ENCODE measurements at places on chromosomes 16 and 17. TPM values are rescaled to one million over a fixed set of nuclear protein-coding genes. Genes with fewer than 3 reads are reported as not detected.
A peak's percentile ranks its signal among the peaks of the same experiment; 100 is the strongest.

GRCh38 chr17:32626379-32626791 is 139.6 kb downstream of the CDK5R1 start:
- H3K4me3 ChIP-seq, result no peak overlapping the region
- H3K36me3 ChIP-seq, result no peaks in the 10 kb centered on the region
- no peaks in the 10 kb centered on the region for H3K4me1 ChIP-seq
- DNase-seq, result no peak
- no peaks in the 10 kb centered on the region for H3K27me3 ChIP-seq

- H3K4me1 ChIP-seq, result no peaks in the 10 kb centered on the region
- no peak overlapping the region for H3K4me3 ChIP-seq
- no peak overlapping the region for H3K27ac ChIP-seq
- no peak for DNase-seq
These were observed 4.9 kb upstream of the KREMEN2 start for GRCh38 chr16:2959206-2959605.

- no peak overlapping the region for H3K27ac ChIP-seq
- H3K27me3 ChIP-seq, result no peaks in the 10 kb centered on the region
- no peak overlapping the region for H3K4me3 ChIP-seq
- DNase-seq, result no peak
- H3K4me1 ChIP-seq, result no peaks in the 10 kb centered on the region
These were observed 13.2 kb downstream of the B3GNT9 start for GRCh38 chr16:67137605-67138004.

- DNase-seq, result peak; percentile 93
- peak within 1 kb of the TSS; percentile 54 for H3K4me3 ChIP-seq
- H3K4me1 ChIP-seq, result no peaks in the 10 kb centered on the region
- H3K36me3 ChIP-seq, result peaks cover 22% of the 10 kb centered on the region
These were observed at the start of gene RPAIN for GRCh38 chr17:5419959-5420653. Gene RPAIN (plus strand): TSS chr17:5420182. CDS start chr17:5420211, 29 bp downstream.

DNA sequence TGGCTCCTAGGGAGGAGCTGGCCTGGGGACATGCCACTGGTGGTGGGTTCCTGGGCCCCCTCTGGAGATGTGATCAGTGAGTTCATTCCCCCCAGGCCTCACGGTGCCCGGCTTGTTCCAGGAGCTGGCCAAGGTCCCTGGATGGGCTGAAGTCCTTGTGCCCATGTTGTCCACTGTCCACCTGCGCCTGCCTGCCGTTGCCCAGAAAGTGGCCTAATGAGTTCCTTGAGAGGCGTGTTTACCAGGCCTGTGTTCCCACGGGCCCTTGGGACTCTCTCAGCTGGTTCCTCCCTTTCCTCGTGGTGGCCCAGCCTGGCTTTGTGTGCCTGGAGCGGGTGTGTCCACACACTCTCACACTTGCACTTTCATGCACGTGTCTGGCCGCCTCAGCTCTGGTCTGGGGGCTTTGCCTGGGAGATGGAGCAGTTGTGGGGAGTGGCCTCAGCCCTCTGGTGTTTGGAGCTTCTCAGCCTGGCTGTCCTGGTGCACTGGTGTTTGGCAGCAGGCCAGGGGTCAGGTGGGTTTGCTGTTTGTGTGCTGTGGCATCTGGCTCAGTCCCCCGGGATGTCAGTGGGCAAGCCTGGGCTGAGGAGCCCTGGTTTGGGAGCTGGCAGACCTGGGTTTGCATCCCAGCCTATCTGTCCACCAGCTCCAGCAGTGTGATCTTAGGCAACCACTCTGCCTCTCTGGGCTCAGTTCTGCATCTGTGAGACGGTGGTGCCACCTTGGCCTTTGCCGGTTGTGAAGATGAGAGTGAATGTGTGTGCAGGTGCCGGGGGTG is 18.0 kb downstream of the ADCY7 start:
- H3K4me3 ChIP-seq, result no peak overlapping the region
- H3K4me1 ChIP-seq, result peaks cover 7% of the 10 kb centered on the region
- no peaks in the 10 kb centered on the region for H3K27me3 ChIP-seq
- H3K27ac ChIP-seq, result no peak overlapping the region

GRCh38 chr16:11493531-11493929 is 93.2 kb downstream of the LITAF start:
- H3K36me3 ChIP-seq, result no peaks in the 10 kb centered on the region
- H3K4me3 ChIP-seq, result no peak overlapping the region
- no peak overlapping the region for H3K27ac ChIP-seq

GRCh38 chr16:739560-740458 is 988 bp downstream of the CIAO3 start:
- DNase-seq, result no peak
- H3K4me1 ChIP-seq, result peaks cover 15% of the 10 kb centered on the region
- peaks cover 28% of the 10 kb centered on the region for H3K36me3 ChIP-seq
- peak overlapping the region; percentile 69 for H3K27ac ChIP-seq
- H3K4me3 ChIP-seq, result peak overlapping the region; percentile 88
- no peaks in the 10 kb centered on the region for H3K27me3 ChIP-seq

- H3K36me3 ChIP-seq, result peaks cover 46% of the 10 kb centered on the region
- H3K4me3 ChIP-seq, result no peak overlapping the region
- no peak for DNase-seq
- no peaks in the 10 kb centered on the region for H3K27me3 ChIP-seq
- H3K27ac ChIP-seq, result no peak overlapping the region
These were observed 538 bp upstream of the RAPGEFL1 start for GRCh38 chr17:40176754-40177110.

- no peak for DNase-seq
- peaks cover 67% of the 10 kb centered on the region for H3K36me3 ChIP-seq
- no peak overlapping the region for H3K4me3 ChIP-seq
- no peak overlapping the region for H3K27ac ChIP-seq
- no peaks in the 10 kb centered on the region for H3K4me1 ChIP-seq
These were observed 67.1 kb downstream of the CLEC18A start for GRCh38 chr16:70018254-70018653.

GRCh38 chr17:74325743-74326379 is at the start of gene KIF19:
Gene KIF19 (plus strand): TSS chr17:74326226. CDS start chr17:74326350, 124 bp downstream.
- H3K4me3 ChIP-seq, result peak within 1 kb of the TSS; percentile 42
- H3K27ac ChIP-seq, result no peak within 1 kb of the TSS
- H3K4me1 ChIP-seq, result peaks cover 20% of the 10 kb centered on the region
- H3K36me3 ChIP-seq, result no peaks in the 10 kb centered on the region

GRCh38 chr16:52499060-52499440 is 47.9 kb downstream of the TOX3 start:
- no peak overlapping the region for H3K27ac ChIP-seq
- H3K4me1 ChIP-seq, result peaks cover 8% of the 10 kb centered on the region
- no peak overlapping the region for H3K4me3 ChIP-seq
- no peaks in the 10 kb centered on the region for H3K36me3 ChIP-seq

GRCh38 chr16:23579371-23579770 is 16.7 kb downstream of the NDUFAB1 start:
- peaks cover 2% of the 10 kb centered on the region for H3K4me1 ChIP-seq
- no peak overlapping the region for H3K4me3 ChIP-seq
- DNase-seq, result no peak
- no peak overlapping the region for H3K27ac ChIP-seq
- H3K27me3 ChIP-seq, result no peaks in the 10 kb centered on the region
- H3K36me3 ChIP-seq, result peaks cover 6% of the 10 kb centered on the region

- no peak overlapping the region for H3K4me3 ChIP-seq
- H3K36me3 ChIP-seq, result no peaks in the 10 kb centered on the region
- no peaks in the 10 kb centered on the region for H3K4me1 ChIP-seq
- DNase-seq, result no peak
- no peak overlapping the region for H3K27ac ChIP-seq
- no peaks in the 10 kb centered on the region for H3K27me3 ChIP-seq
These were observed 504.9 kb upstream of the HSBP1 start for GRCh38 chr16:83302853-83303252.

DNA sequence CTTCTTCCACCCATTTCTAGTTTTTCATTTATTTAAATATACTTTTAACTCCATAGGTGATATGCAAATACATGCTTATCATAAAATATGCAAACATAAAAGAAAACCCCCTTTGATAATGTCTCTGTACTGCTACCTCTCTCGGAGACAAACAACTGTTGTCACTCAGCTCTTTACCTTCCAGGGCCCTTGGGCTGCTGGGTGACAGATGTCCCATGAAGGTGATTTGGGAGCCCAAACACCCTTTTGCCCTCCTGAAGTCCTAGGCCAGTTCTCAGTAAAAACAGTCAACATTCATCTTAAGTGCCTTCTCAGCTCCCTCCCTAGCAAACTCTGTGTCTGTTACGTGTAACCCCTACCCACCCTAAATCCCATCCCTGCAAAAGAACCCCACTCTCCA is 37.5 kb downstream of the CHD9 start:
- H3K27ac ChIP-seq, result peak overlapping the region; percentile 86
- peaks cover 62% of the 10 kb centered on the region for H3K4me1 ChIP-seq
- no peaks in the 10 kb centered on the region for H3K36me3 ChIP-seq
- DNase-seq, result no peak
- H3K4me3 ChIP-seq, result no peak overlapping the region

DNA sequence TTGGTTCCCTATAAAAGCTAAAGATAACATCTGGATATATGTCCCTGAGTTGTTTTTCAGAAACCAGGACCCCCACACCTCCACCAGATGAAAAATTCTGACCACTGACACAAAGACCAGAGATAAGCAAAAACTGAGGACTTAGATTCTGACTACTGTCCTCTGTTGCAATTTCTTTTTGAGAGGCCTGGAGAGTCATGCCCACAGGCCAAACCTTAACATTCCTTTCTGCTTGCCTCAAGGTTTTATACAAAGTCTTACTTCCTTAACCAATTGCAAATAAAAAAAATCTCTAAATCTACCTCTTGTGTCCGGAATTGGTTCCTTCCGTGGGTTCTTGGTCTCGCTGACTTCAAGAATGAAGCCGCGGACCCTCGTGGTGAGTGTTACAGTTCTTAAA is 228.5 kb downstream of the ABCC12 start:
- no peak overlapping the region for H3K27ac ChIP-seq
- no peak for DNase-seq
- no peaks in the 10 kb centered on the region for H3K36me3 ChIP-seq
- H3K27me3 ChIP-seq, result no peaks in the 10 kb centered on the region
- H3K4me1 ChIP-seq, result no peaks in the 10 kb centered on the region

- H3K4me1 ChIP-seq, result no peaks in the 10 kb centered on the region
- H3K27ac ChIP-seq, result no peak overlapping the region
- no peak overlapping the region for H3K4me3 ChIP-seq
These were observed 191.2 kb downstream of the MSI2 start for GRCh38 chr17:57447357-57447989.

- no peaks in the 10 kb centered on the region for H3K27me3 ChIP-seq
- H3K4me3 ChIP-seq, result peak overlapping the region; percentile 53
- no peaks in the 10 kb centered on the region for H3K4me1 ChIP-seq
- H3K27ac ChIP-seq, result peak overlapping the region; percentile 58
- DNase-seq, result no peak
These were observed 12.4 kb downstream of the TAT start for GRCh38 chr16:71564335-71564967.

GRCh38 chr16:72013888-72014581 is 5.5 kb downstream of the DHODH start:
- H3K27me3 ChIP-seq, result no peaks in the 10 kb centered on the region
- no peaks in the 10 kb centered on the region for H3K36me3 ChIP-seq
- H3K4me3 ChIP-seq, result no peak overlapping the region
- no peak for DNase-seq

DNA sequence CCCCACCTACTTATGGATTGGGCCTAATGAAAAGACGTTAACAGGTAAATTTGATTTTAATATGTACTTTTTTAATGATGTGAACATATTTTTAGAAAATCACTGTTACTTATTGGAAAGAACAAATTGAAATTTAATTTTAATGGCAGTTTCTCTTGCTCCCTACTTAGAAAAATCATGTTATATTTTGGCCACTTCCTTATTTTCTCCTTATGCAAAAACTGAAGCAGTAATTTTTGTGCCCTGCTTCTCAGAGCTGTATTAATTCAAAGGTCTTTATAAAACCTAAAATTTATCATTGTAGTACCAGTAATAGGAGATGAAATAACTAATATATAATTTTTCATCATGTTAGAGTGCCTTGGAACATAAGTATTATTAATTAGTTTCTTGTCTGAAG is 2.8 kb downstream of the ZPBP2 start:
- no peak overlapping the region for H3K27ac ChIP-seq

DNA sequence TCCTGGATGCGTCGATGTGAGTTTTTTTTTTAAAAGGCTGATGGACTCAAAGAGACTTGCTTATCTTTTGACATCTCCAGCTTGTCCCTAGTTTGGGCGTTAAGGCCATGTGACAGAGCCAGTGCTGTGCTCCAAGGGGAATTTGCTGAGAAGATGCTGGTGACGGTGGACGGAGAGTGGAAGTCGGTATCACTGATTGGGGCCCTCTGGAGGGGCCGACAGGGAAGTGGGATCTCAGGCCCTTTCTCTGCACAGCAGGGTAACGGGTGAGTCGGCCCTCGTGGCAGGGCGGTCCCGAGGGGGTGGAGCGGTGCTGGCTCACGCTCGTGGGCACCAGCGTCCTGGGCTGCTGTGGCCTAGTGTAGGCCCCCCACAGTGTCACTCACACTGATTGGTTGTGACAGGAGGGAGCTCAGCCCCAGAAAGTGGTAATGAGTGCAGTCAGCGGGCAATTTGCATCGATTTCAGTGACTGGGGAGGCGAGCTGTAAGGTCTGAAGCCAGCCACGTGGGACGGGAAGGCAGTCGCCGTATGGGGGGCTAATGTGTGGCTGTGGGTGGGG is 91.3 kb downstream of the TBC1D16 start:
- no peaks in the 10 kb centered on the region for H3K27me3 ChIP-seq
- H3K36me3 ChIP-seq, result peaks cover 16% of the 10 kb centered on the region
- H3K4me3 ChIP-seq, result no peak overlapping the region
- DNase-seq, result no peak

DNA sequence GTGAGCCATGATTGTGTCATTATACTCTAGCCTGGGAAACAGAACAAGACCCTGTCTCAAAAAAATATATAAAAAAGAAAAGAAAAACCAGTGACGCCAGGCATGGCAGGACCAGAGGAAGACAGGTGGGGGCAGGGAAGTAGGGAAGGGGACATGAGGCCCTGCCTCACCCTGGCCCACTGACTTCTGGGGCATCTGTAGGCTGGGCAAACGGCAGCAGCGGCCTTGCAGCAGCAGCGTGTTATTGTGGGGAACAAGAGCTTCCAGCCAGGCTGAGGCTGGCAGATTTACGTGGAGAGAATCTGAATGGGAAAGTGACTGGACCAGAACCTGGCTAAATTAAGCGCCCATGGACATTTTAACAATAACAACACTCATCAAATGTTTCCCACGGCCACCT is 19.4 kb downstream of the CMTM4 start:
- peaks cover 11% of the 10 kb centered on the region for H3K4me1 ChIP-seq
- DNase-seq, result no peak
- H3K36me3 ChIP-seq, result no peaks in the 10 kb centered on the region
- H3K4me3 ChIP-seq, result no peak overlapping the region
- no peak overlapping the region for H3K27ac ChIP-seq

DNA sequence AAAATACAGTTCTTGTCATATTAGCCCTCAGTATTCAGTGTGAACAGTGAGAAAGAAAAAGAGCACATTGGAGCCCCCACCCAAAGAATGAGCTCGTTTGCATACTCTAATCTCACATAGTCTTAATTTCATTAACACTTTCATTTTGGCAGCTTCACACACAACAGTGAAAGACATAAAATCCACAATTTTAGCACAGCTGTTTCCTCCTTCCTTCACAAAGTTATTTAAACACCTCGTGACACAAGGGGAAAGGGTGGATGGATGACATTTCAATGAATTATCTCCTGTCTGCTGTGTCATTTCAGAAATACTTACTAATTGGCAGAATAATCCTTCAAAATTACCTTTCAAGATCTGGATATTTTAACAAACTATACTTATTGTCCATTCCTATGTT is 299.3 kb downstream of the KCNJ2 start:
- H3K36me3 ChIP-seq, result no peaks in the 10 kb centered on the region
- H3K27me3 ChIP-seq, result no peaks in the 10 kb centered on the region
- no peak overlapping the region for H3K4me3 ChIP-seq
- no peak overlapping the region for H3K27ac ChIP-seq
- DNase-seq, result no peak

The SPPL2C gene
- total RNA-seq, result not detected

The TEKT3 gene
- total RNA-seq, result not detected

The FOXL1 gene
- total RNA-seq, result 0.28 TPM

The SMPD3 gene
- 0.49 TPM for total RNA-seq

The CMTM2 gene
- not detected for total RNA-seq

The EPX gene
- not detected for total RNA-seq

The CDK3 gene
- total RNA-seq, result 1.4 TPM

The SYT17 gene
- total RNA-seq, result 2.5 TPM

The MLYCD gene
- 16.3 TPM for total RNA-seq

The PPP1R1B gene
- total RNA-seq, result 12.1 TPM

The RASL10B gene
- total RNA-seq, result 3.9 TPM

Measured in sigmoid colon (tissue), 7 donors.